ENCODE measurements at places on chromosomes 7 and 10.
A peak's percentile ranks its signal among the peaks of the same experiment; 100 is the strongest.

DNA sequence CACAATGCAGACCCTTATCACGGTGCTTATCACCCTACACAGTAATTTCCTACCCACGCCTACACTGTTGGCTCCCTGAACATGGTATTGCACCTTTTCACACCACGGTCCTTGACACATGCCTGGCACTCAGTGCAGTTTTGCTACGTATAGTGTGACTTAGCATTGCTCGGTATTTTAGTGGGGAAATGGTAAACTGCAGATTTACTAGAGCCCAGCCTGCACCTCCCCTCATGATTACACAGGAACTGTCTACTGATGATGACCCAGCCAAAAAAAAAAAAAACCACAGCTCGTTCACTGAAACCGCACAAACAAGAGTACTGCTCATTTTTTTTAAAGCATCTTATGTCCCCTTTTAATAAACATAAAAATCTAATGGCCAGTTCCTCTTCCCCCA is 124.2 kb upstream of the ZNF746 start:
- DNase-seq = no peak

DNA sequence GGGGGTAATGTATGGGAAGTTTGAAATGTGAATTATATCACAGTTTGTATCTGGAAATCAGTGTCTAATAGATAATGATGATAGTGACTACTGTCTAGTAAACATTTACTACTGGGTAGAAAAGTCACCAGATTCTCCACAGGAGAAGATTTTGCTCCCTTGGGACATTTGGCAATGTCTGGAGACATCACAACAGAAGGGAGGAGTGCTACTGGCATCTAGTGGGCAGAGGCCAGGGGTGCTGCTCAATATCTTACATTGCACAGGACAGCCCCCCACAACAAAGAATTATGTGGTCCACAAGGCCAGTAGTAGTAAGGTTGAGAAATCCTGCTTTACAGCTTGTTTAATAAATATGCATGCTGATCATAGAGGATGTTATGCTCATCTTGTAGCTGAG is 92.3 kb upstream of the PRPS1L1 start:
- peak; percentile 25 for DNase-seq

GRCh38 chr10:4306871-4307270 is 519.1 kb upstream of the AKR1E2 start:
- DNase-seq = no peak

- peak; percentile 90 for DNase-seq
Observed at GRCh38 chr10:110137142-110137545, 70.3 kb upstream of the MXI1 start.

DNA sequence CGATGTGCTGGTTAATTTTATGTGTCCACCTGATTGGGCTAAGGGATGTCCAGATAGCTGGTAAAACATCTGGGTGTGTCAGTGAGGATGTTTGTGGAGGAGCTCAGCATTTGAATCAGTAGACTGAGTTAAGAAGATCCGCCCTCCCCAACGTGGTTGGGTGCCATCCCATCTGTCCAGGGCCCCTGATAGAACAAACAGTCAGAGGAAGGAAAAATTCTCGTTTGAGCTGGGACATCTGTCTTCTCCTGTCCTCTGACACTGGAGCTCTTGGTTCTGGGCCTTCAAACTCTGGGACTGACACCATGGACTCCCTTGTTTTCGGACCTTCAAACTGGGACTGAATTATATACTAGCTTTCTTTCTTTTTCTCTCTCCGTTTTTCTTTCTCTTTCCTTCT is 59.6 kb downstream of the CARD11 start:
- no peak for DNase-seq

- DNase-seq = no peak
Observed at GRCh38 chr7:8277394-8277982, 15.5 kb upstream of the ICA1 start.

- peak; percentile 13 for DNase-seq
Observed at GRCh38 chr10:92342796-92343195, 51.8 kb downstream of the MARCHF5 start.

DNA sequence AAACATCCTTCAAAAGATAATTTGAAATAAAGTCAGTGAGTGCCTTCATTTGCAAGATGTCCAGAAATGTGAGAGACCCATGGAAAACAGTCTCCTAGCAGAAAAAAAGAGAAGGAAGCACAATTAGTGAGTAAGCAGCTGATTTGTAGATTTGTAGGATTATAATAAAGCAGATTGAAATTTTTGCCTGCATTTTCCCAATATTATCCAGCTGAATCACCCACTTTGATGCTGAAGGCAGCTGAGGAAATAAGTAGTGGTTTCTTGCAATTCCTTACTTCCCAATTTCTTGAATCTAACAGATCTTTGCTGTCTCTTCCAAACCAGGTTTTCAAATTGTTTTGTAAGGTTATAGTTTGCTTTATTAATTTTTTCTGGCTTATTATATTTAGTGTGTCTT is 181.4 kb downstream of the GNAT3 start:
- DNase-seq = peak; percentile 52

DNA sequence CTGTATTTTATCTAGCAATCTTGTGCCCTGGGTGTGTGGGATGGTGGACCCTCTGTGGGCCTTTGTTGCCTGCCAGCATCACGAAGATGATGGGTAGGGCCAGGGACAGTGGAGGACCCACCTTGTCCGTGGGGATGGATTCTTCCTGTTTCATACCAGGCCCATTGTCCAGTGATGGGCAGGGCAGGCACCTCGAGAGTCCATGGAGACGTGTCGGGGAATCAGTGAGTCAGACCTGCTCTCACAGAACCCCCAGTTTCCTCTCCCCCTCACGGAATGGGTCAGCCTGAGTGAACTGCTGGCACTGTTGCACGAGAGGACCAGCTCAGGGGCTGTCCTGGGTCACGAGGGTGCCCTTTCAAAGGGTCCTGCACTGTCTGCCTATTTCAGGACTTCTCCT is 401.2 kb downstream of the RPS24 start:
- DNase-seq = no peak

GRCh38 chr10:117424883-117425649 is 49.8 kb upstream of the PDZD8 start:
- no peak for DNase-seq

DNA sequence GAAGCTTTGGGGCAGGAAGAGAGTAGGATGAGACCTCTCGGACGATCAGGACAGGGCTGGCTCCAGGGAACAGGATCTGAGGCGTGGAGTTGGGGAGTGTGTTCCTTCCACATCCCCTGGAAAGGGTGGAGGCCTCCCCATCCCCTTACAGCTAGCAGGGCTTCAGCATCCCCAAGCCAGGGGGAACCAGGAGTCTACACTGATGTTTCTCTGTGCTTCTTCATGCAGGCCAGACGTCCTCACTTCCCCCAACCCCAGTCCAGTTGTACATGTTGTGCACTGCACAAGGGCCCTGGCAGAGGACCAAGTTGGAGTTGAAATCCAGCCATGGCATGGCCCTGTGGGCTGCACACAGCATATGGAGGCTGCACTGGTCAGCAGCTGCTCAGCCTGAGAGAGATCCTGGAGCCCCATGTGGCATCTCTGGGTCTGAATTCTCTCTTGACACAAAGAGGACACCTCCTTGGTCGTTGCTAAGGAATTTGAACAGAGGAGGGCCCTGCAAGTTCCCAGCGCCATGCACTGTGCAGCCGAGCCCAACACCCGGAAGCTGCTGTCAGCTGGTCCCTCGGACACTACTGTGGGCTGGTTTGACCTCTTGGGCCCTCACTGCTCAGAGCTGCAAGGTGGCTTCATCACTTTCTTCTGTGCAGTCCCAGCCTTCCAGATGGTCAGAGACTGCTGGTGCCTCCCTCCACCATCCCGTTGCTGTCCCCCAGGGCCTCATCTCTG is 181.1 kb downstream of the DNAJB6 start:
- DNase-seq = peak; percentile 10

DNA sequence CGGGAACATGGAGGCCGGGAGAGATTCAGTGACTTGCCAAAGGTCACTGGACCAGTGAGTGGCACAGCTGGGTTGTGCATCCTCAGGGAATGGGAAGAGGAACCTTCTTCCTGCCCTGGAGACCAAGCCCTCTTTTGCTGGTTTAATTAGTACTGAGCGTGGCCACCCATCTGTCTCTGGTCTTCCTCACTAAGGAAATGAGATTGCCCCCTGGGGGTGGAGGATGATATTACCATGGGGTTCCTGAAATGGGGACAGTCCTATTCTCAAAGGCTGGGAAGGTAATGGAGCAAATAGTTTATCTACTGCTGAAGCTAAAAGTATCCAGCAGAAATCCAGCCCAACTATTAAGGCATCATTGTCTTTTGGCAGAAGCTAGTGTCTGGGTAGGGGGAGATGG is 98.6 kb upstream of the FGFR2 start:
- no peak for DNase-seq

DNA sequence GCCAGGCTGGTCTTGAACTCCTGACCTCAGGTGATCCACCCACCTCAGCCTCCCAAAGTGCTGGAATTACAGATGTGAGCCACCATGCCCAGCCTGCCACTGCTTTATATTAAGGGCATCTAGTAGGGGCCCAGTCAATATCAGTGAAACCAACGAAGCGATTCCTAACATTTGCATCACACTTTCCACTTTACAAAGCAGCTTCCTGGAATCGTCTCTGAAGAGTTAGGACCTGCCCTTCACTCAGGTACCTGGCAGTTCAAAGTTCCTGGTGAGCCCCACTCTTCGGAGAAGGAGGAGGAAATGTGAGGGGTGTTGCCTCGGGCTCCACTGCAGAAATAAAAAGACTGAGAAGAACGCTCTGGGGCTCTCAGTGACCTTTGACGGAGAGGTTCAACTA is 31.1 kb upstream of the EZH2 start:
- DNase-seq = no peak

- DNase-seq = no peak
Observed at GRCh38 chr7:99314504-99314903, 11.2 kb upstream of the ARPC1A start.

DNA sequence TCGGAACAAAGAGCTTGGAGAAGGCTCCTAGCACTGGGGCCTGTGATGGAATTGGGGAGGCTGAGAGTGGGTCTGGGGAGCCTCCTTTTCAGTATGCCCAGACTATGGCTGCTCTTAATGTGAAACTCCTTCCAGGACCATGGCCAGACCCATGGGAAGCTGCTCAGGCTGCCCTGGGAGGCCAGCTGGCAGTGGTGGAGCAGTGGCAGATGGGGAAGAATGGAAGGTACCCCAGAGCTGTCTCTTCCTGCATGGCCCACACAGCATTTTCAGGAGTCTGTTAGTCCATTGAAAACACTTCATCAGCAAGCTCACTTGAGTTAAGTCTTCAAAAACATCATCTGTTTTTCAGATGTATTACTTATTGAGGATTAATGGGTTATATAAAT is 18.5 kb downstream of the NACAD start:
- DNase-seq = no peak

GRCh38 chr7:16348251-16348650 is 73.1 kb downstream of the CRPPA start:
- DNase-seq = no peak

GRCh38 chr7:7426676-7427075 is 109.0 kb downstream of the COL28A1 start:
- peak; percentile 65 for DNase-seq

GRCh38 chr7:33458581-33458980 is 329.2 kb downstream of the BBS9 start:
- DNase-seq = no peak

Measured in choroid plexus epithelial cell (primary cell).